ENCODE measurements at places on chromosomes 1 and 21.
A peak's percentile ranks its signal among the peaks of the same experiment; 100 is the strongest.

DNA sequence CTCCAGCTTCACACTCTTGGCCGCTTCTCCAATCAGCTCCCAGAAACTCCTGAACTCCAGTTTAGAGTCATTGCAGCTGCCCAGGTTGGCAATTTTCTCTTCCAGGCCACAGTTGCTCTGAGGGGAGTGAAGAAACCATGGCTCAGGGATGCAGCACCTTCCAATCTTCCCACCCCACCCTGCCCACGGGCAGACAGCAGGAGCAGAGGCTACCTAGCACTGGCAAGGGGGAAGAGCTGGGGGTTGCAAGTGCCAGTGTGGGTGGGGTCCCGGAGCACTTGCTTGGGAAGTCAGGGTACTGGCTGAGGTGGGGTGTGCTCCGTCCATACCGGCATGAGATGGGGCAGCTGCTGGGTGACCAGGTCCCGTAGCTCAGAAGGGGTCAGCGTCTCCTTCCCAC lies 1.2 kb downstream of the S100A14 start:
- no peak for DNase-seq

- DNase-seq: no peak
Measured at GRCh38 chr1:67563684-67564083, 121.3 kb upstream of the GADD45A start.

DNA sequence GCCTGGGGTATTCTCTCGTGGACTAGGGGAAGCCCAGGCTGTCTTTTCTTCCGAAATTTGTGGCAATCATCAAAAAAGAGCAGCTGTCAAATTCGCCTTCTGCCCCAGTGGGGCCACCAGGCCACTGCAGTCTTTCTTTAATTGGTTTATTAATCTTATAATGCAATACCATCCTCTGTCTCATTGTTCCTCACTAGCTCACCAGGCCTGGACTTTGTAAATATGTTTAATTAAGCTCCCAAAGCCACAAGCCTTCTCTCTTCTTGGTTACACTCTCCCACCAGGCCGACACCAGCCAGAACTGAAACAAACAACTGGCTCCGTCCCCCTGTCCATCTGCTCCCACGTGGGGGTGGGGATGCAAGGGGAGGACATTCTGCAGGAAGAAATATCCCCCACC lies 22.0 kb upstream of the CAMK1G start:
- no peak for DNase-seq

DNA sequence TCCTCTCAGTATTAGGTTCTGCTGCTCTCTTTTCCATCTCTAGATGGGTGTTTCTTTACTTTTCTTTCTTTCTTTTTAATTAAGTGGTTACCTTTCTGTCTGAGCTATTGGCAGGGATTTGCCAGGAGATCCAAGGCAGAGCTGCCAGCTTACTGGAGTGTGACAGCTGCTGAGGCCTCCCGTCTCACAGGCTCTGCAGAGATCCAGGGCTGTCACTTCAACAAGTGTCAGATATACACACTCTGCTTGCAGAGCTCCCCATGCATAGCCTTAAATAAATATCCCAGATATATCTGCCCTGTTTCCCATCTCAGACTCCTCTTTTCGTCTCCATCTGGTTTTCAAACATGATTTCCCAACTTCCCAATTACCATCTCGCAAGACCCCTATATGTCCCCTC lies 124.3 kb downstream of the NOS1AP start:
- DNase-seq: no peak

DNA sequence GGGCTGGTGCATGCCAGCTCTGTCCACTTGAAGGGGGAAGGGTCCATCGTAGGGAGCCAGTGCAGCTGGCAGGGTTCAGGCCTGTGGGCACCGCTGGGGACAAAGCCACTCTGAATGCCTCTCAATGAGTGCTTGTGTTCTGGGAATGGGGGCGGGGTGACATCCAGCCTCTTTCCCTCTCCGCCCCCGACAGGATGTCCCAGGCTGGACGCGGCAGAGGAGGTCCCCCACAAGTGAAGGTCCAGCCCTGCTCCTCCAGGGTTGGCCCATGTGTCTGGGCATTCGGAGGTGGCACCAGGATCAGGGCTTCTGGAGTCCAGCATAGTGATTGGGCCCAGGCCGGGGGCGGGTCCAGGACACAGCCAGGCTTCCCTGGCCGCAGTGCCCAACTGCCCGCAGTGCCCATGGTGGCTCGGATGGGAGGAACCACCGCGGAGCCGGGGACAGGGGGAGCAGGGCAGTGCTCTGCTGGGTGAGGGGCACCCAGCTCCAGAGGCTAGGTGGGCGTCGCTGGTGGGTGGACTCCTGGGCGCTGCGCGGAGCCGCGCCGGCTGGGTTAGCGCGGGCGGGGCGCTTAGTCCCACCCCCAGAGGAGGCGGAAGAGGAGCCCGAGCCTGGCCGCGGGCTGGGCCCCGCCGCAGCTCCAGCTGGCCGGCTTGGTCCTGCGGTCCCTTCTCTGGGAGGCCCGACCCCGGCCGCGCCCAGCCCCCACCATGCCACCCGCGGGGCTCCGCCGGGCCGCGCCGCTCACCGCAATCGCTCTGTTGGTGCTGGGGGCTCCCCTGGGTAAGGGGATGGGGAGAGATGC lies at the start of gene SHISA4:
Gene SHISA4 (plus strand): TSS at position 617 of the 808 bp plus-strand sequence. CDS start 97 bp downstream, at position 714.
- DNase-seq: no peak

DNA sequence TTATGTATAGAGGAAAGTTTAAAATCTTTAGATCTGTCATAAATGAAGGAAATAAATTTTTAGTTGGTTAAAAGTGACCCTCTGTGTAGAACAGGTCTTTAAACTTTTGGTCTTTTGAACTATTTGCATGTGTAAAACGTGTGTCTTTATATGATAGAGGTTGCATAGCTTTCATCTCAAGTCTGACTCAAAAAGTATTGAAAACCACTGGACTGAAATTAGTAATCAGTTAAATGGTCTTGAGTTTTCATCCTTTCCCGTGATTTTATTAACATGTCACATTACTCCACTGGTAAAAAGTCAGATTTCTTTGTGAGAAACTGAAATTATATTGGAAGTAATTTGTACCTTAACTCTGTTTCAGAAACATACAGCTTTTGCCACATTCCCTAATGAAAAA lies 1.8 kb downstream of the RNPC3 start:
- no peak for DNase-seq

GRCh38 chr1:246343251-246343650 lies 163.8 kb downstream of the SMYD3 start:
- DNase-seq: no peak

GRCh38 chr21:29453511-29453910 lies 154.8 kb downstream of the BACH1 start:
- DNase-seq: no peak

DNA sequence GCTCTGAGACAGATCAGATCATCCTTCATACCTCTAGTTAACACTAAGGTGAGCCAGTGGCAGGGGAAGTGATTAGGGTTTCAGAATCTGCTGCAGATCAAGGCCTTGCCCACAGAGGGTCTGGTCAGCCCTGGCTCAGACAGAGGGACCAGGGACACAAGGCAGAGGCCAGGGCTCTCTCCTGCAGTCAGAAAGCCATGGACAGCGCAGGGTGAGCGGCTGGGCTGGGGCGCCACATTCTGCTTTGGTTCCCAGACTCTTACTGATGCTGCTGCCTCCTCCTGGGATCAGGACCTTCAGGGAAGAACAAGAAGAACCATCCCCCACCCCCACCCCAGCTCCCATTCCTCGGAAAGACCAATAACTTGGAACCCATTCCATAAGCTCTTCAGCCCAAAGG lies 43.1 kb downstream of the GPR161 start:
- DNase-seq: no peak

- no peak for DNase-seq
Measured at GRCh38 chr1:156070548-156070947, 9.6 kb downstream of the RAB25 start.

DNA sequence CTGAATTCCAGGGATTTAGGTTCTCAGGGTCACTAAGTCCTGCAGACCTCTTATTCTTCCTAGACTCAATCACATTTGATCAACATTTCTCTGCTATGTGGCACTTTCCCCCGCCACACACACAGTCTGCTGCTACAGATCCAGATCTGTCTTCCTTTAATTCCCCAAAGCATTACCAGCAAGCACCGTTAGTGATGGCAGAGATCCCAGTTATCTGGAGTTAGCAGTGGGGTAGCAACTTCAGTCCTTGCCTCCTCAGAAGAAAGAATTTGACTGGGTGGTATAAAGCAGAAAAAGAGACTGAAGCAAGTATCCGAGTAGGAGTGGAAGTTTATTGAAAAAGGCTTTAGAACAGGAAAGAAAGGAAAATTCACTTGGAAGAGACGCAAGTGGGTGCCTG lies 100.4 kb upstream of the ETV3 start:
- no peak for DNase-seq

GRCh38 chr1:2973601-2974593 lies 47.4 kb upstream of the ACTRT2 start:
- DNase-seq: no peak

DNA sequence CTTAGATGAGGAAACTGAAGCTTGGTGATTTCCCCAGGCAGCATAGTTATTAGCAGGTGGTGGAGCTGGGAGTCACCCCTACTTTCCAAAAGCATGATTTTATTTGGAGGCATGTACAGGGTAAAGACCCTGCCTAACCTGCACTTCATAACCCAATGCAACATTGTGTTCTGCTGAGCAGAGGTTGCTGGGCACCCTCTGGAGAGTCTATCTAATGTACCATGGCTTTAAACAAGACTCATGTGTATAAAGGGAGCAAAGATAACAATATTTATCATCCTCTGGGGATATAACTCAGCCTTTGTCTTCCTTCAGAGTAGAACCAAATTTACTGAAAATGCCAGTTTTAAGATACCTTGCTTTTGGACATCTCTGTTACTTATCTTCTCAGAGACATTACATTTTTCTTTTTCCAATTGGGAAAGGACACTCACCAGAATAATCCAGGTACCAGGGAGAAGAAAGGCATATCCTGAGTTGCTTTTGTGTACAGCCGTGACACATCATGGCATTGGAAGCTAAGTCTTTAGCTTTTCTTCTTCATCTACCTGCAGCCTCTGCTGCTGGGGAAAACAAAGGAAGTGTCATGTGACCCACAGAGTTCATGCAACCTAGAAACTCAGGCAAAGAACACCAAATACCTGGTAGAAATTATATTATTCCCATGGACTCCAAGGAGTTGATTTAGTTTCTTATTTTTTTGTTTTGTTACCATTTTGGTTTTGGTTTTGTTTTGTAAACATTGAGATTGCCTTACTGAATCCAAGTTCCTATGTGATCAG lies 39.6 kb downstream of the ELAVL4 start:
- DNase-seq: no peak

- no peak for DNase-seq
Measured at GRCh38 chr1:52156460-52156859, 14.6 kb downstream of the ZFYVE9 start.

DNA sequence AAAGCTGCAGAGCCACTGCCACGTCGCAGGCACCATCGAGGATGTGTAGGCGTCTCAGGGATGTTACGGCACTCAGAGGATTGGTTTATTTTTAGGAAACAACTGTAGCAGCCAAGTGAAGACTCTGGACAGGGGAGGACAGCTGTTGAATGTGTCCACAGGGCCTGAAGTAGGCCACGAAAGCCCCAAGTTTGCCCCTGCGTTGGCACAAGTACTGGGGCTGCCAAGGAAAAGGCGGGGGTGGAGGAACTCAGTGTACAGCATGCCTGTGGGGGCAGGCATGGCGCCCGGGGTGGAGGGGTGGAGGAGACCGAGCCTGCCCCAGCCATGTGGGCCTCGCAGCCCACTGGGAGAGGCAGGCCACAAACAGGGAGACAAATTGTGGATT lies 89.7 kb downstream of the ADARB1 start:
- DNase-seq: no peak

GRCh38 chr1:50349242-50349565 lies 74.0 kb downstream of the DMRTA2 start:
- no peak for DNase-seq

DNA sequence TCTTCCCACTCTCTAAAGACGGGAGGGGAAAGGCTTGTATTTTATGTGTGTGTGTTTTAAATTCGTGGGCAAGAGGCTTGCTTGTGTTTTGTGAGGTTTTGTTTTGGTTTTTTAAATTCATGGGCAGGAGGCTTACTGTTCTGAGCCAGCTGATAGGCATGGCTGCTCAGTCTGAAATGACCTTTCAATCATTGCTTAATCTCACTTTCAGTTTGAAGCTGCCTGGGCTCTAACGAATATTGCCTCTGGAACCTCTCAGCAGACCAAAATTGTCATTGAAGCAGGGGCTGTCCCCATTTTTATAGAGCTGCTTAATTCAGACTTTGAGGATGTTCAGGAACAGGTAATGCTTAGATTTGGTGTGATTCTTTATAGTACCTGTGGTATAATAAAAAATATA lies 20.3 kb upstream of the TXLNA start:
- DNase-seq: no peak

DNA sequence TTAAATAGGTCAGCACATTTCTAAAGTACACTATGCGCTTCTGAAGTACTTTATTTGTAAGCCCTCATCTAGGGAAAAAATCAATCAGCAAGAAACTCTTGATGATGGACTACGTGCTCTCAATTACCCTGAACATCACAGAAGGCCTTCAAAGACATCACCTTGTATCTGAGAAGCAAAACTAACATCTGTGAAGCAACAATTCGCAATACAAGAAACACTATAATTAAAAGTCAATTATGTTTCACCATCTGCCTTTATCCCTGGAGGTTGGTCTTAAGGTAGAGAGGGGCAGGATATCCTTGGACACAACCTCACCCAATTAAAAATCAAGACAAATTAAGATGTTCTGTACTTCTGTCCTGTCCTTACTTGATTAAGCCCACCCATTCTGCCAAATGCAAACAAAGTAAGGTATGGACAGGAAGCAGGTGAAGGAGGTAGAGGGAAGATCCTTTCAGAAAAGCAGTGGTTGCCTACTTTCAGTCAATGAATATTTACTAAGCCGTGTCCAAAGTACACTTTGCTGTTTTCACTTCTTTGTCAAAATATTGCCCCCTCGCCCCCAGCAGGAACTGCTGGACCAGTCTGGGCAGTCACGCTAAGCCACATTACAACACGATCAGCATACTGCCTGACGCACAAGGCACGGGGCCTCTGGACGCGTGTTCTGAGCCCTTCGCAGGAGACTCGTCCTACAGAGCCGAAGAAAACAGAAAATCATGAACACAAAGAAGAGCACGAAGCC lies 887 bp downstream of the SLC19A2 start:
- DNase-seq: peak; percentile 43

DNA sequence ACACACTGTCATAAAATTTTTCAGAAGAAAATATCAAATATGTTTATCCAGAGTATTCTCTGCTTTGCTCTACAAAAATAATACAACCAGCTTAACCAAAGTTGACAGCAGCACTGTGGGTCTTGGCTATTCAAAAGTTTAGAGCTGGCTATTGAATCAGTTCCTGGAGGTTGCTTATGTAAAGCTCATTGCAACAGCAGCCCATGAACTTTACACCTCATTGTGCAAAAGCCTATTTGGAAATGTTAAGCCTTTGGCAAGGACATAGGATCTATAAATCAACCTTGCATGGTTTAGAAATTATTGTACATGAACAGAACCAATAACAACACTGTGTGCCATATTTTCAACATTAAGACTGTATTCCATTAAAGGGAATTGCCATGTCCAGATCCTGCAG lies 714.9 kb downstream of the ADGRL2 start:
- DNase-seq: peak; percentile 20

DNA sequence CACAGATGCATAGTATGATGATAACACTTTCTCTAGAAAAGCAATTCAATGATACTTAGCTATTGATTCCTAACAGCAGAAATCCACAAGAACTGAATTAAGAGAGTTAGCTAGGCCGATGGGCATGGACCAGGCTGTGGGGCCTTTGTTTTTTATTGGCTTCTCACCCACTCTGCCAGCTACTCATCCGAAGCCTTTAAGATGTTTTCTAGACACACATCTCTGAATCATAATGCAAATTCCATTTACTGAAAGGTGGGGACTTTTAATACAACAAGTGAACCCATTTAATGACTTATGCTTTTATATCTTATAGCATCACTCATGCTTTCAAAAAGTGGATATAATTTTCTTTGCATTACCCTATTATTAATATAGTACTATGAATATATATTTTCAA lies 170.2 kb downstream of the RUNX1 start:
- no peak for DNase-seq

Measured in fibroblast of upper back skin (primary cell).